ENCODE measurements at places on chromosomes 2 and 18. TPM values are rescaled to one million over a fixed set of nuclear protein-coding genes. Genes with fewer than 3 reads are reported as not detected.

The PTPRM gene
- total RNA-seq, result 151 TPM

The TDRD15 gene
- not detected for total RNA-seq

The PKDCC gene
- 43.5 TPM for total RNA-seq

The GPR55 gene
- total RNA-seq, result not detected

The GAL3ST2 gene
- not detected for total RNA-seq

The C2orf69 gene
- total RNA-seq, result 10.9 TPM

The ABHD1 gene
- total RNA-seq, result 3.5 TPM

The IL36A gene
- not detected for total RNA-seq

The CYTIP gene
- total RNA-seq, result 13.7 TPM

The GYPC gene
- 107 TPM for total RNA-seq

The REG3A gene
- total RNA-seq, result not detected

The TMEM17 gene
- 2.3 TPM for total RNA-seq

The SLC5A7 gene
- total RNA-seq, result 0.12 TPM

The ERMN gene
- total RNA-seq, result not detected

The HOXD13 gene
- total RNA-seq, result not detected

DNA sequence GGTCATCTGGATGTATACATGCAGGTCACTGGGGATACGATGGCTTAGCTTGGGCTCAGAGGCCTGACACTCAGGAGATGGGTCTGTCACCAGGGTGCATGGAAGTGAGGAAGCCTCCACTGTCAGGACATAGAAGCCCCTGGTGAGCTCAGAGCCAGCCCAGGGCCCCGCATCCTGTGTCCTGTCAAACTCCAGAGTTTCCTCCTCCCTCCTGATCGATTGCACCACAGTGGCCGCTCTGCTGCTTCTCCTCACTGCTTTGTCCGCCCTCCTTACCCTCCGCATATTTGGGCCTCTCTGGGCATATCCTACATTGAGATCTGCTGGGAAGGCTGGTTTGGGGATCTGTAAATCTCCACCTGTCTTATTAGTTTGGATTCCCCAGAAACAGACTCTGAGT is 37.5 kb upstream of the ATG16L1 start:
- no peak for DNase-seq

DNA sequence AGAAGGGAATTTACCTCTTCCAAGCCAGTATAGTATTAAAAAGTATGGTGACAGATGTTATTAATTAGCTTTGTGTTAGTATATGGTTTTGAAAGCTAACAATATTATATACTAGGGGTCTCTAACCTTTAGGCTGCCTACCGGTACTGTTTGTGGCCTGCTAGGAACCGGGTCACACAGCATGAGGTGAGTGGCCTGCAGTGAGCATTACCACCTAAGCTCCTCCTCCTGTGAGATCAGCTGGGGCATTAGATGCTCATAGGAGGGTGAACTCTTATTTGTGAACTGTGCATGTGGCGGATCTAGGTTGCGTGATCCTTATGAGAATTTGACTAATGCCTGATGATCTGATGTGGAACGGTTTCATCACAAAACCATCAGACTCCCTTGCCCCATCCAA is 583.4 kb upstream of the CDH2 start:
- no peak for DNase-seq

GRCh38 chr2:201204655-201205514 is 21.9 kb downstream of the CASP10 start:
- DNase-seq, result no peak

- no peak for DNase-seq
Observed at GRCh38 chr2:120613742-120614571, 121.7 kb upstream of the GLI2 start.

- DNase-seq, result no peak
Observed at GRCh38 chr2:4604767-4605166, 901.4 kb downstream of the DCDC2C start.

GRCh38 chr2:240906141-240906910 is at the start of gene CROCC2:
Gene CROCC2, plus strand, starts transcription at chr2:240906336. Its CDS starts 178 bp downstream, at chr2:240906514.
- DNase-seq, result peak; percentile 8

DNA sequence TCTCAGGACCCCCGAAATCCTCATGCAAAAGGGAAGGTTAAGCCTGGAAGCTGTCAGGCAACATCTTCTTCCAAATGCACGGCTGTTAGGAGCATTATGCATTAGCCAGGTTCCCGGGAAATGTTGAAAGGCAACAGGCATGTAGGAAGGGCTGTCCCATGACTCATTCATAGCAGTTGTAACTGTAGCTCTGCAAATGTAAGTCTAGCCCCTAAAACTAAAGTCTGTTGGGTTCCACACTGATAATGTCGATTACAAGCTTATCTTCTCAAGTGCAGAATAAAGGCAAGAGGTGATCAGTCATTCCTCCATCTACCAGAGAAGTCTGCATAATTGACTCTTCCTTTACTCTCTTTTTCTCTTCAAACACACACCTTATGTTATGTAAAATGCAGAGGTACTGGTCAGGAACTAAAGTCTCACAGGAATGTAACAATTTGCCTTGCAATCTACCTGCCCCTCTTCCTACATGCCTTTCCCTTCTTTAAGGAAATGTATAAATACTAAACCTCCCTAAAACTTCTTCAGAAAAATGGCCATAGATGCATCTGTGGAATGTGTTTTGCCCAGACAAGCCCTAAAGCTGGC is 99.8 kb downstream of the AKAIN1 start:
- no peak for DNase-seq

- no peak for DNase-seq
Observed at GRCh38 chr2:226478109-226478809, 321.4 kb downstream of the IRS1 start.

DNA sequence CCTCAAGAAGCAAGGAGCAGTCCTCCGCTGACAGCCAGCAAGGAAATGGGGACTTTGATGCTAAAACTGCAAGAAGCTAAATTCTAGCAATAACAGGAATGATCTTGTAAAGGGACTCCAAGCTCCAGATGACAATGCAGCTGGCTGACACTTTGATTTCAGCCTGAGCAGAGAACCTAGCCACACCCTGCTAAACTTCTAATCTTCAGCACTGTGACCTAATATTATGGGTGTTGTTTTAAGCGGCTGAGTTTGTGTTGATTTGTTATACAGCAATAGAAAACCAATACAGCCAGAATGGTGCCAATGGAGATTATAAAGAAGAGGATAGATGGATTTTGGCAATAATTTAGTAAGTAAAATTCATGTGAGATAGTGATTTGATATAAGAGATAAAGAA is 196.7 kb upstream of the SPHKAP start:
- DNase-seq, result no peak

GRCh38 chr18:31241900-31242409 is 76.0 kb upstream of the DSG1 start:
- no peak for DNase-seq

- DNase-seq, result no peak
Observed at GRCh38 chr18:39781565-39781964, 2173.5 kb upstream of the PIK3C3 start.

DNA sequence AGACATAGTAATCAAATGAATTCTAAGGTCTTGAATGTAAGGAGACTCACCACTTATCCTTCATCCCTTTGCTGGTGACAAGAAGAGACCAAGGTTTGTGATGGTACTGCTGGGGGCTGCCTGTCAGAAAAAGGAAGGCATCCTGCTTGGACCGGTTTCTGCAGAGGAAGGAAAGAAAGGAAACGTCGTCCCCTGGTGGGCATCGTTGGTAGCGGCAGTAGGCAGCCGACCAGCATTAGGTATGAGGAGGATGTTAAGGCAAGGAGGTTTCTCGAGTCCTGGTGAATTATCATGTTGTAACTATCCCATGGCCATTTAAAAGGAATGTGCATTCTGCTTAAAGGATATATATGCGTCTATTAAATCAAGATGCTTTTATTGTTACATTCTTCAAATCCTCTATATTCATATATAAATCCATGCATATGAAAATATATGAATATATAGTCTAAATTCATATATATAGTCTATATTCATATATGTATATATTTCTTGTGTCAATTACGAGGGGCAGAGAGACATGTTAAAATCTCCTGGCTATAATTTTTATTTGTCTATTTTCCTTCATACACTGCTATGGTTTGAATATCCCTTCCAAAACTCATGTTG is 94.4 kb upstream of the TGFA start:
- DNase-seq, result peak; percentile 41

- no peak for DNase-seq
Observed at GRCh38 chr2:44949329-44950151, 8.0 kb downstream of the SIX3 start.

DNA sequence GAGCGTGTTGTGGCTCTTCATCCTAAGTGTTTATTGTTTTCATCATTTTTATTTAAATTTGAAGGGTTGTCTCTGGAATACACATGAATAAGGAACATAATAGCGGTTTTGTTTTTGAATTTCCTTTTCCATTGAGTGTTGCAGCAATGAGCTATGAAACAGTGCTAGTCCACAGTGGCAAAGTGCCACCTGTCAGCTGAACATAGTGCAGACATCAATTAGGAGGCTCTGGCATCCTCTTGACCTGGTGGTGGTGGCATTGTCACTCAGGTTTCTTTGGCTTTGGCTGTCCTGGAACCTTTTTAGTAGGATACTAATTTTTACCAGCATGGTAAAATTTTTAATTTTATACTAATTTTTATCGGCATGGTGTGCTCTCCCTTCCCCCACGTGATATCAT is 63.2 kb downstream of the UGGT1 start:
- DNase-seq, result peak; percentile 72

DNA sequence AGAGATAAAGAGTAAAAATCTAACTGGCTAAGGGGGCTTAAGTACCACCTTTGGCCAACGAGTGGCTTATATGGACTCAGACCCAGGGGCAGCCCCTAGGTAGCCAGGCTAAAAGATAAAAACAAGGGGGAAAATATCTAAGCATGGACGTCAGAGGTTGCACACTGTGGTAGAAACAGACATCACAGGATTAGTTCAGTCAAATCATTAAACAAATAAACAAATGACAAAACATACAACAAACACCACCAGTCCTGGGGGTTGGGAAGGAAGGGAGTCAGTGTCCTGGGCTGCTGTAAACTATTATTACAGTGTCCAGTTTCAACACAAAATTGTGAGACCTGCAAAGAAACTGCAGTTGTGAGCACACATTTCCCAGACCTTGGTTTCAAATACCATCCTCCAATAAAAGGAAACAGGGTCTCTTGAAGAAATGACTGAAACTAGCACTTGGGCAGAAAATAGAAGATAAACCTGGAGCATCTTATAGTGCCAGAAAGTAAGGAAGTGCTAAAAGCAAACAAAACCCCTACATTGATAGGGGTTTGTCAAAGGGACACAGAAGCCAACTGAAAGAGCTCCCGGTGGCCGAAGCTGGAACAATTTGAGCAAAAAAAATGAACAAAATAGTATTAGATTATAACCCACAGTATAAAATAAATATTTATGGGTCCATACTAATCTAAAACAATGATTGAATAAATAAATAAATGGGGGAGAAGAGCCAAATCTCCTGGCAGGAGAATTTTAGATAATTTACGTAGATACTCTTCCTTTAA is 154.8 kb upstream of the KLF7 start:
- DNase-seq, result no peak

DNA sequence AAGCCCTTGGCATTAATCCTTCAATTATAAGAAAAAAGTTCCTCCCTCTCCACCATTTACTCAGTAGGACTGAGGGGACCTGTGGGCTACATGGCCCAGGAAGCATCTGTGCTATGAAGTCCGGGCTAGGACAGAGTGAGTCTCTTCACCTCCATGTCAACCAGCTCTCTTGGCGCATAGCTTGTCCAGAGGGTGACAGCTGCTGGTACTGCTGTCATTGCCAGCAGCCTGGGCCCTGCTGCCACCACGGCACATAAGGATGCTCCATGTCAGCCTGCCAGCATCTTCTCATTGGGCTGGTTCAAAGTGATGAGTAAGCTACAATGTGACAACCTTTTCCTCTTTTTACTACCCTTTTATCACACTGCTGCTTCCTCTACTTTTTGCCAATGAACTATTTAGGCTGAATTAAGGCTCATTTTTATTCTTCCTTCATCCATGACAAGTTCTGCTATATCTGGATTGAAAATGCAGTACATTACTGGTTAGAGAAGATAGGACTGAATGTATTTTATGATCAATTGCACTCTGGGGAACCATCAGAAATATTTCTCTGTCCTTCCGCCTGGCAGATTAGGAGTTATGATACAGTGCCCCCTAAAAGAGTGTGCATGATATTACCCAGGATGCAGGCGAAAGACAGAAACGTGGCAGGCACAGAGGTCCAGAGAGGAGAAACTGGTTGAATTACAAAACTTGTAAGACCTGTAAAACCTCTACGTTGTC is 258.9 kb upstream of the TNP1 start:
- no peak for DNase-seq

DNA sequence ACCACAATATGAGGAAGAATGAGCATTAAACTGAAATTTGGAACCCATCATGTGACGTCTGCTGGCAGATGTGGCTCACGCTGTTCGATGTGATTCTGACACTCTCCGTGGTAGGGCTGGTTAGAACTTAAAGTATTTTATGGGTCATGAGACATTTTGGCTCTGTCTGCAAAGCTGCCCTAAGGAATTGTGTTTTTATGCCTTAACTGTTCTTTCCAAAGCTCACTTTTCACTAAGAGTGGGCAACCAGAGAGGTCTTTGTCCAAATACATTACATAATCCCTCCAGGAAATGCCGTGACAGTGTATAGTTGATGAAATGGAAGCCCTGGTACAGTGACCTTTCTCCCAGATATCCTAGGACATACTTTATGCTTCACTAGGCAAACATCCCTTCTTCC is 119.1 kb downstream of the AQP4 start:
- no peak for DNase-seq

GRCh38 chr2:155842103-155842502 is 490.4 kb downstream of the NR4A2 start:
- DNase-seq, result no peak

DNA sequence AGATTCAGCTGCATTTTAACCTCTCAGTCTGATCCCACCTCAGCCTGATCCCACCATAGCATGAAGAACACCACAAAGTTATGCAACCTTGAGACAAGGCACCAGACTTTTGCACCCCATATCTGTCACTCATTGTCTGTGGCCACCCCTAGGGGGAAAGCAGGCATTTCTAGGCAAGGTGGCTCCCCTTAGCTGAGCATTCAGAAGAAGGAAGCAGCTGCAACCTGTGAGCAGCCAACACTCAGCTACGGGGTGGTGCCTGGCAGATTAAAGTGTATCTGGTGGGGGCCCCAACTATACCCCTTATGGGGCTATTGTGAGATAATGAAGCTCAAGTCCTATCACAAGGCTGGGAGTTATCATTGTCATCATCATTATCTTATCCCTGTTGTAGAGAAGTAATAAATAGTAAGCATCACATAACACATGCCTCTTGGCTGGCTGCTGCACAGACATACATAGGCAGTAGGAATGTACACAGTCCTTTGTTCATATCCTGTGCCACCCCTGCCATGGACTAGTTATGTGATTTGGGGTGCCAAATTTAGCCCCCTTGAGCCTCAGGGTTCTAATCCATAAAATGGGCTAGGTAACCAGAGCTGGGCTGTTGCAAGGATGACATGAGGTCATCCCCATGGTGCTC is 20.6 kb upstream of the TMEM163 start:
- no peak for DNase-seq

DNA sequence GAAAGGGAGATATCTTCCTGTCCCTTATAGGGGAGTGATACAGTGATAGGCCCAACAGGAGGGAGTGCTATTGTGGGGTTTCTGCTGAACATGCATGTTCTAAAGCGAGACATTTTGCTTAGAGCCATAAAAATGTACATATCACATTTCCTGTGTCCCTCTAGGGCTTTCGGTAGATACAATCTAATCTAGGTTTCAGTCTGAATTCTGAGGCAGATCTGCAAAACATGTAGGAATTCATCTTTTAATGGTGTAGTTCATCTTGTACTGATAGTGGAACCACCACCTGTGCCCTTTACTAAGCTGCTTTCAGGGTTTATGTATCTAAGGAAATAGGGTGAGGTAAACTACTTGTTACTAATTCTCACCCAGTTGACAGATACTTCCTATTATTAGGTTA is 73.8 kb downstream of the SPTBN1 start:
- DNase-seq, result no peak

GRCh38 chr2:19933351-19933981 is 31.7 kb upstream of the TTC32 start:
- DNase-seq, result no peak
